ENCODE measurements at places on chromosomes 5 and 9.

DNA sequence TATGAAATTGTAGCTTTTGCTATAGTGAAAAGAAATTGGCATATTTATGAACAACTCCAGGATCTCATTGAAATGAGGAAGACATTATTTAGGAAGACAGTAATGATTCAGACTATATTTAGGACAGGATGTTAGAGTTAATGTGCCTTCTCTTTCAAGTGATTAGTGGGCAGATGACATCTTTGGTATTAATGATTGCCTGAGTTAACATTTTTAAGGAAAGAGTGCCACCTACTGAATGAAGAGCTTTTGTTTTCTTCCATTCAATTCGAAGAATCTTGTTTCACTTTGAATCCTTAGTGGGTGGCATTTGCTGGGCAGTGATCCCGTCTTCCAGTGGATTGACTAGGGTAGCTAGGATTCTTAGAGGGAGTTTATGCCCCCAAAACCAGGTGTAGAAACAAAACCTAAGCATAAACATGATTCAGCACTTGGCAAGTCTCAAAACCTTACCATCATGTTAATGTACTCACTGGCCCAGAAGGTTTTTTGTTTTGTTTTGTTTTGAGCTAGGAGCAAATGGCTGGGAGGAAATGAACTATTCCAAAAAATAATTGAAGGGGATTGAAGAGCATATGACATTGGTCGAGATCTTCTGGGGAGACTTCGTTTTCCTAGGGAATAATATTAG is 23.2 kb downstream of the MAP3K1 start:
- DNase-seq, result peak; percentile 60

DNA sequence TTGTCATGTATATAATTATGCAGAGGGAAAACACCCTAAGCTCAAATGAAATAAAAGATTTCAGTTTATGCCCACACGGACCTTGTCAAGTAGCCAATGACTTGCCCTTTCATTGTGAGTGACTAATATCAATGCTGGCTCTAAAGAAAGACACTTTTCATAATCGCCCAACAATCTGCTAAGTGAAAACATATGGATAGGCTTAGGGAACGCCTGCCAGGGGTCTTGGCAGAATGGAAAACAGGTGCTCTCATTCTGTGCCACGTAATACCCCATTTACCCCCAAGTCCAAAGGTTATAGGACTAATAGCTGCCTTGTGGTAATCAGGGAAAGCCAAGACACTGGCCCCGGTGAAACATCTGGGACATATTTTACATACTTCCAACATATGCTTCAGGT is 157.7 kb downstream of the SLF1 start:
- DNase-seq, result no peak

GRCh38 chr5:149223081-149223848 is 48.4 kb upstream of the AFAP1L1 start:
- DNase-seq, result no peak

GRCh38 chr9:113592876-113593575 is 129.5 kb downstream of the RGS3 start:
- DNase-seq, result no peak

- DNase-seq, result no peak
Measured at GRCh38 chr9:131400627-131401026, 6.7 kb downstream of the PRRC2B start.

- DNase-seq, result no peak
Measured at GRCh38 chr9:123420592-123421111, 64.7 kb downstream of the CRB2 start.

GRCh38 chr5:101206534-101206933 is 303.5 kb upstream of the ST8SIA4 start:
- no peak for DNase-seq

DNA sequence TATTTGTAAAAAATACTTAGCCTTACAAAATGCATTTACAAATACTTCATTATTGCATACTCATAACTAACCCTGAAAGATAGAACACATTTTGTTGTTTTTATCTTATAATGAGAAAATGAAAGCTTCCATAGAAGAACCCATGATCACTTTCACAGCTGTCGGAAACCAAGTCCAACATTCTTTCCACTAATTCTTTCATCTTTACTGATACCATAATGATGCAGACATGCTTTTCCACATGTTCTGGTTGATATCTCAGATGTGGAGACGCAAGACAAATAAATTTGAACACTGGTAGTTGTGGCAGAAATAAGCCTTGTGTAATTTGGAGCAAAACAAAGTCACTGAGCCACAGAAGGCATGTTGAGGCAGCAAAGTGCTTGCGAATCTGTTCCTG is 136.0 kb downstream of the FBXO4 start:
- DNase-seq, result no peak

GRCh38 chr5:61307191-61307590 is 24.9 kb upstream of the ZSWIM6 start:
- DNase-seq, result no peak

- DNase-seq, result peak; percentile 38
Measured at GRCh38 chr9:88537761-88538091, 2.7 kb downstream of the NXNL2 start.

DNA sequence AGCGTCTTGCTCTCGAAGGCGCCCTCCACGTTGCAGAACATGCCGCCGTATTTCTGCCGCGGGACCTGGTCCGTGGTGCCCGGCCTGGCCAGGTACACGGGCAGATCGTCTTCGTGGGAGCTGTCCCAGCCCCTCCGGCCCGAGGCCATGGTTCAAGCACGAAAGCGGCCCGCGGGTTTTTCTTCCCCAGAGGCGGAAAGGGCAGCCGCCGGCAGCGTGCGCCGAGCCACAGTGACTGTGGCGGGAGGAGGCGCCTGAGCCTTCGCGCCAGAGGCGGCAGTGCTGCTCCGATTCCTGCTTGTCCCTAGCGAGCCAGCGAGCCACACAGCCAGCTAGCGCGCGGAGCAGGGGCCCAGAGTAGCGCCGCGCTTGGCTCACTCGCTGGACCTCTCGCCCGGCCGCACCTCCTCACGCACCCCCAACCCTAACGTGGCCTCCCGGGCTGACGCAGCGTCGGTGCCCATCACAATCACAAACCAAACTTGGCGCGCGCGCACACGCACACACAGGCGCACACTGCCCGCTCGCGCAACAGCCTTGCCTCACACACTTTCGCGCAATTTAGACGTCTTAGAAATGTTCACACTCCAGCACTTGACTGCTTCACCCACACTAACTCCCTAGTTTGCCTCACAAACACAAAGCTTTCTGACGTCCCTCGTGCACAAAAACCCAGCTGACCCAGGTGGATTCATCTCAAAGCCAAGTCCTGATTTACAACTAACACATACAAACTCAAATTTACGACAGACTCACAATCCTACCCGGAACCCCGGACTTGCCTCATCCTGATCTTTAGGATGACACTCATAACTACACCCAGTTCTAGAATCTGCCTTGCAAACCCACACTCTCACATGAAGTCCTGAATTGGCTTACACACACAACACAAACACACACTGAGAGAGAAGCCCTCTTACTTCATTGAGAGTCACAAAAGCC is at the start of gene DPYSL3:
TSS of gene DPYSL3 (minus strand) at position 359 of the 942 bp plus-strand sequence. CDS start at position 149, 210 bp downstream.
- DNase-seq, result peak; percentile 90

DNA sequence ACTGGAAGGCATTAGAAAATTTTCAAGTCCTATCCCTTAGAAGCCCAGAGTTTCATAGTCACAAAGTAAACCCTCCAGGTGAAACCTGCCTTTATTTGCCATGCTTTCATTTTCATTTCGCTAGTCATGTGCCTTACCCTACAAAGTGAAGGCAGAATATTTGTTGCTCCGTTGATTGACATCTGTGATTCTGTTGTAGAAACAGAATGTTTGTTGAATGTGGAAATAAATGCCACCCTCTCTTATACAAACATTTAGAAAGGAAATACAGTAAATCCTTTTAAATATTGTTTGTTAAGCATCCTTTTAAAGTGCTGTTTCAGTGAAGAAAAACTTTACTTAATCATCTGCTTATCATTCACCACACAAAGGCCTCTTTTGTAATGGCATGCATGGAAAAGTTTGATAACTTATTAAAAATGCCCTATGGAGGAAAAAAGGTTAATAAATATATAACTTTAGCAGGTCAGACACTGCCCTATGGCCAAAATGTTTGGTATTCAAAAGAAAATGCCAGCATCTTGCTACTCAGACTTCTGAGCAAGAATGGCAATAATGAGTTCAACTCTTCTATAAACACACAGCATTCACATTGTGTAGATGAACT is 34.3 kb upstream of the CAST start:
- no peak for DNase-seq

DNA sequence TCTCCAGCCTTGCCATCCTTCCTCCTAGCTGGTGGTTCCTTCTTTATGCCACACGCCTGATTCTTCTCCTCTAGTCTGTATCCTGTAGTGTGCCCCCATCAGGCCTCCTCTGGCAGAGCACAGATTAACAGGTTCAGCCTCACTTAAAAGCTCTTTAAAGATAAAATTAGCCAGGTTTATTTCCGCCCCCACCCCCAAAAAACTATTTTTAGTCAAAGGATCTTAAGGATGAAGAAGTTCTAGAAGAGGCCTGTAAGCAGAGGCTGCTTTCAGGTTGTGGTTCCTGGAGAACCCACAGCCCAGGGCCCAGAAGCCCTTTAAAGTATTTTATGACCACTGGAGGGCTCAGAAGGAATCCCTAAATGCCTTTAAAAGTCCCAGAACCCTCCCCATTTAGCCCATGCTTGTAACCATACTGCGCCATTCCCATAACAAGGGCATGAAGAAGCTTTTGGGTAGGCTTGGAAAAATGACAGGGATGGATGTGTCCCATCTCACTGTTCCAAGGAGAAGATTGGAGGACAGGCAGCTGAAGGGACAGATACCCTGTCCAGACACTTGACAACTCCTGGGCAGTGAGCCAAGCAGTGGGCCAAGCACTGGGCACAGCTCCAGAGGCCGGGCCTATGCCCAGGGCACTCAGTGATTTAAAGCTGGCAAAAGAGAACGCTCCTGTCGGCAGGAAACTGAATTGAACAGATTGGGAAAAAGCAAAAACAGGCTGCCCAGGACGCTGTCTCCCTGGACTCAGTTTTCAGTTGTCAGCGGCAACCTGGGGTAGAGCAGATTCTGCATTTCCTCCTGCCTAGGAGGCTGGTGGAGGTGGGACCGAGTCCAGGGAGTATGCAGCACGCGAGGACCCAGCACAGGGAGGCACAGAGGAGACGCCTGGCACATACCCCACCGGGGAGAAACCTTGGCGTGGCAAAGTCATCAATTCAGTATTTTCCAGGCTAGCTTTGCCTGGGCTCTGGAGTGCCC is 106.3 kb upstream of the SSBP2 start:
- DNase-seq, result peak; percentile 69

DNA sequence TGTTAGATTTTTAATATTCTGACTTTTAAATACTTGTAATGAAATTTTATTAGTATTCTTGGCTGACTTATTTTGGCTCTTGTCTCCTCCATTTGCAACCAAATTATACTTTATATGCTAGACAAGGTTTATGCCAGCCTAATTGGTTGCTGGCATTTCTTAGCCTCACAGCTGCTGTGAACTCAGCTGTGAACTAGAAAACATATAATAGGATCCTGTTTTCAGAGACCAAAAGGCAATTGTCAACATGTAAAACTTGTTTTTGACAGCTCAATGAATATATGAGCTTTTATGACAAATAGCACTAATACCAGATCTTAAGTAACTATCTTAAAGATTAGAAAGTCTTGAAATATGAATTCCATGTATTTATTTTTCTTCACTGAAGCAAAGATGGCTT is 25.9 kb downstream of the KIF2A start:
- no peak for DNase-seq

DNA sequence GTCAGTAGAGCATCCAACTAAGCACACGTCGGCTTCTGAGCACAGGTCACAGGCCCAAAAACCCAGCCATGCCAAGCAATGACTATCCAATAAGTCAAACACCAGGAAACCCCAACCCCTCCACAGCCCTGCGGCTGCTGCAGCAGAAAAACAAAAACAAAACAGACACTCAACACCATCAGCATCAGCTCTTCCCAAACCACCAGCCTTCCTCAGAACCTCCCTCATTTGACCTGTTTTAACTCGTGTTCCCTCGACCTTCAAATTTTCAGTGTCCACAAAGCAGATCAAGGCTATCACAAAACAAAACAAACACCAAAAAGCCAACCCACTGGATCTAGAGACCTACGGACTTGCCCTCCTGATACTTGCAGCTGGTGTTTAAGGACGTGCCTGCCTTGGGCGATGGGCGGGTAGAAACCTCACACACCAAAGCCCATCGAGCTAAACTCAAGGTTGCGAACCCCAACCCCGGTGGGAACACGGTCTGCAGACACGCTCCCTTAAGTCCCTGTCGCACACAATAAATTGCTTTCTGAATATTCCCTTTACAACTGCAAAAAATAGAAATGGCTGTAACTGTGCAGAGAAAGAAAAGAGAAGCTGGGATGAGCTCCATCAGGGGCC is 247.1 kb upstream of the ANKRD55 start:
- peak; percentile 49 for DNase-seq

GRCh38 chr9:128101690-128102089 is 25.8 kb downstream of the PTGES2 start:
- DNase-seq, result no peak

- DNase-seq, result no peak
Measured at GRCh38 chr5:150545246-150545645, 37.3 kb downstream of the NDST1 start.

- DNase-seq, result peak; percentile 89
Measured at GRCh38 chr9:2859776-2860379, 16.0 kb upstream of the PUM3 start.

DNA sequence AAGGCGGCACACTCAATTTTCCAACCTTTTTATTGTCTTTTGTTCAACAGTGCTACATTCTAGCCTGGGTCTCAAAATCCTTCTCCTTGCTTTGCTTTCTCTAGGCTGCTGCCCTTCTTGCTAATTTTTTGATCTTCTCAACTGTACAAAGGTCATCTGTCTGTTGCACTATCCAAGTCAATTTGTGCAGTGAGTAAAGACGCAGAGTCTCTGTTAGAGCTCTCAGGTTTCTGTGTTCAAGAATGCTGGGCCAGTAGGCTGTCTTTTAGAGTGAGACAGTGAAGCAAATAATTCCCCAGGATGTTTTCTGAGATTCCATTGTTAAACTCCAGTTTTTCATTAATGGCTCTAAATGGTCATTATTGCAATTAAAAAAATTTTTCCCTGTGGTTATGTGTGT is 255.7 kb upstream of the ACTBL2 start:
- DNase-seq, result no peak

- DNase-seq, result no peak
Measured at GRCh38 chr5:21071421-21071820, 1083.4 kb upstream of the CDH18 start.

DNA sequence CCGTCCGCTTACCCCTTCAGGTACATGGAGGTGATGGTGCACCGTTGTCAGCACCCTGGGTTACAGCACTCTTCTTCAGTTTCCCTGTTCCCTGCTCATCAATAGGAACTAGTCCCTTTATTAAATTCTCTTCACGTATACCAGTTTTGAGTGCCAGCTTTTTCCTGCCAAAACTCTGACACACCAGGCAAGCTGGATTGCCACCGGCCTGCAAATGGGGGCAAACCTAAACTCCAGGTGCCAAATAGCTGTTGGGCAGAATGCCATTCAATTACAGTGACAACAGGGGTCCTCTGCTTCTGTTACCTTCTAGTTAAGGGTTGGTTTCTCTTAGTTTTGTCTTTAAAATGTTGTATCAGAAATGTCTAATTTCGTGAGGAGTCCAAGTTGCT is 400.4 kb downstream of the OSTF1 start:
- DNase-seq, result no peak

GRCh38 chr5:176731506-176732160 is 78.7 kb upstream of the UNC5A start:
- no peak for DNase-seq
